ENCODE measurements at places on chromosomes 5 and 9.

DNA sequence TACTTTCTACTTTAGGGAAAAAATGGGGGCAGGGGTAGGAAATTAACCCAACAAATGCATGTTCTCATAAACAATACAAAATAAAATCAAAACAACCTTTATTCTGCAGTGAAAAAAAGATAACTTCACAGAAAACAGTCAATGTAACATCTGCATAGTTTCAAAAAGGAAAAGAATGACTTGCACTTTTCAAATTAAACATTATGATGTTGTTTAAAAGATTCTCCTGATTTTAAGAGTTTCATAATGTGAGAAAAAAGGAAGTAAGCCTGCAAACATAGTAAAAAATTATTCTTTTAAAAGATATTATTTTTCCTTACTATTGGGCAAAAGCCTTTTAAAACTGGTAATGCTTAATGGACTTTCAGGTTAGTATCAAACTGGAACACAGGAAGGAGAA, 7.6 kb downstream of the C9orf72 start:
- no peak for DNase-seq

- no peak for DNase-seq
Observed at GRCh38 chr5:15783734-15784133, 283.8 kb downstream of the FBXL7 start.

DNA sequence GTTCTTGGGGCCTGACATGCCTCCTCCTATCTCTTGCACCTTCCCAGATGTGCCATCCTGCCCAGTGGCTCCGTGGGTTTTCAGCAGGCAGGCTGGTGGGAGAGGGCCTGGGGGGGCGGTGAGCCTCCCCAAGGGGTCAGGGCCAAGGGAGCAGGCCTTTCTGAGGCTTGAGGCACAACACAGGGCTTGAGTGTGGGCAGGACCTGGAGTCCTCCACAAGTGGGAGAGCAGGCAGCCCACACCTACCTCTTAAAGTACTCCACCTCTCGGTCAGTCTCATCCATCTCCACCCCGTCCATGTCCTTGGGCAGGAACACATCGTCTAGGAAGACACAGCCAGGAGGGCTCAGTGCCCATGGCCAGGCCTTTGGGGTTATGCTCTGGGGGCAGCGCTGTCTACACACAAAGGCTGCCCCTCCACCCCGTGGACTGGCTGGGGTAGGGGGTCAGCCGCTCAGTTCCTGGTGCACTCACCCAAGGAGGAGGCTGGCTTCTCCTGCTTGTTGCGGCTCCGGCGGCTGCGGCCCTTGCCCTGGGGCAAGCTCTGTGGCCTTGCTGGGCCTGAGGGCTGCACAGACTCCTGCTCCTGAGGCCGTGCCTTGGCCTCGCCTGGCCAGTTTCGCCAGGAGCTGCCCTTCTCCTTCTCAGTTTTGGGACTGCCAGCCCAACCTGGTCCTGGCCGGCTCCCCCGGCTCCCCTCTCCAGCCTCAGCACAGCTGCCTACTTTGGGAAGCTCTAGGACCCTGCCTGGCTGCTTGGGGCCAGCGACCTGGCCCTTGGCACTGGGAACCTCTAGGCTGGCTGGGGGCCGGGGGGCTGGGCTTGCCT, 7.2 kb upstream of the DDX41 start:
- no peak for DNase-seq

GRCh38 chr5:134242146-134242545, 16.3 kb upstream of the PPP2CA start:
- peak; percentile 35 for DNase-seq

GRCh38 chr5:162762119-162762518, 675.3 kb upstream of the CCNG1 start:
- no peak for DNase-seq

- peak; percentile 71 for DNase-seq
Observed at GRCh38 chr5:171857489-171857876, 71.9 kb downstream of the SMIM23 start.

GRCh38 chr5:165349735-165350134, 1844.3 kb downstream of the MAT2B start:
- no peak for DNase-seq

GRCh38 chr5:130868186-130868840, 296.7 kb downstream of the HINT1 start:
- DNase-seq = peak; percentile 92

DNA sequence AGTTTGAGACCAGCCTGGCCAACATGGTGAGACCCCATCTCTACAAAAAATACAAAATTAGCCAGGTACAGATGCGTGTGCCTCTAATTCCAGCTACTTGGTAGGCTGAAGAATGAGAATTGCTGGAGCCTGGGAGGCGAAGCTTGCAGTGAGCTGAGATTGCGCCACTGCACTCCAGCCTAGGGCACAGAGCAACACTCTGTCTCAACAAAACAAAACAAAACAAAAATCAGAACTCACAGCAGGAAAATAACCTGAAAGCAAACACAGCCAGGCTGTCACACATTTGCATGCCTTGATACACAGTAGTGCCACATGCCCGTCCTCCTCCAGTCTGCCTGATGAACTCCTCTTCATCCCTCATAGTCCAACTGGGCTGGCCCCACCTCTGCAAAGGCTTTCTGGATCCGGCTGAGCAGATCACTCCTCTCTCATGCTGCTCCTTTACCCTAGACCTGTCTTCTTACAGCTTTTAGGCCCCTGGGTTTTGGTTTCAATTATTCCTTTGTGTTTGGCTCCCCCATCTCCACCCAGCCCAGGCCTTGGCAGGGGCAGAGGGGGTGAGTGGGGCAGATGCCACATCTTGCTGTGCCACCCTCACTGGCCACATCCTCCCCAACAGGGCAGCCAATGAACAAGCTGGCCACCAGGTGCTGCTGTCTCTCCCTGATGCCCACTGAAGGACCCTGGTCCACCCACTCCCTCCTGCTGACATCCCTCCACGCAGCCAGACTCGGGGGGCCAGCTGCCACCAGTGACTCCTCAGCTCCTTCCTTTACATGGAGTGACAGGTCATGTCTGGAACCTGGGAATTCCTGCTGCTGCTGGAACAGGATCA, 62.0 kb upstream of the GGTA1 start:
- DNase-seq = no peak

DNA sequence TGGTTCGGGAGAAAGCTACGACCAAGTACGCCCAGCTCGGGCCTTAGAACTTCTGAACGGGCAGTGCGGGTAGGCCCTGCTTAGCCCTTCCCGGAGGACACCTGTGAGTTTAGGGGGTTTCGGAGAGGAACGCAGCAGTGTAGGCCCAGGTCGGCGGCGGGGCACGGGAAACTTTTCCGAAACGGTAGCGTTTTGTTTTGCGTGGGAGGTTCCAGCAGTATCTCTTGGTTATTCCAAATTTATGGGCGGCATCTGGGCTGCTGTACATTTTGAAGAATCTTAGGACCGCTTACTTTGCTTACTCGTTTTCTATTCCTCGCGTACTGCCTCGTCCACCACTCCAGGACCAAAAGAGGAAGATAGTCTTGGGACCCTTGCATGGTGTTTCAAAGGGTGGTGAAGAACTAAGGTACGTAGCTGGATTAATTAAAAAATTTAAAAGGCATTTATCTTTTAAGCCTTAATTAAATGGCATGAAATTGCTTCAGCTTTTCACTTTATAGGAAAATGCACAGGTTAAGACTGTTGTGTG, 492 bp downstream of the TENT2 start:
- DNase-seq = no peak

GRCh38 chr5:143108498-143109128, 294.9 kb downstream of the NR3C1 start:
- DNase-seq = no peak

DNA sequence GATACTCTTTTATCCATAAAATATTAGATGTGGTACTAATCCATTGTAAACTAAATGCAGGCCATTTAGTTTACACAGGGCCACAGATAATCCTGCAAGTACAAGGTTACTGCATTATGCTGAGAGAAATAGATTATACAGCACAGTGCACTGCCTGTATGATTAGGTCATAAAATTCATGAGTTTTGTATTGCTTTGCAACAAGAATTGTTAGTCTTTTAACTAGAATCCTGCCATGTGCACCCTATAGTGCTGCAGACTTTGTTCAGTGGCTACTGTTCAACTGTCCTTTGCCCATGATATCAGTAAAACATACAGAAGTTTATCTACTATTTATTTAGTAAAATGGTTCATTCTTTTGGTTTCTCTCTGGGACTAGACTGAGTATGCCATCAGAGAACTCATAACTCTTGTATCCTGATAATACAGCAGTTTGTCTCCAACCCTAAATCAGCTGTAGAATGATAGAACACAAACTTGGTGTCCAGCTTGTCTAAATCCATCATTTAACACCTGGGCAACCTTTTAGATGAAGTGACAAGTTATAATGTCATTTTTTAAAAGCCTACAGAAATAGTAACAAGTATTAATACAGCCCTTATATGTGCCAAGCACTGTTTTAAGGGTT, 291.2 kb downstream of the TMEM167A start:
- no peak for DNase-seq

GRCh38 chr5:55636177-55636576, 75.9 kb downstream of the SLC38A9 start:
- DNase-seq = peak; percentile 7

GRCh38 chr5:153562189-153562588, 71.7 kb downstream of the GRIA1 start:
- DNase-seq = peak; percentile 69

DNA sequence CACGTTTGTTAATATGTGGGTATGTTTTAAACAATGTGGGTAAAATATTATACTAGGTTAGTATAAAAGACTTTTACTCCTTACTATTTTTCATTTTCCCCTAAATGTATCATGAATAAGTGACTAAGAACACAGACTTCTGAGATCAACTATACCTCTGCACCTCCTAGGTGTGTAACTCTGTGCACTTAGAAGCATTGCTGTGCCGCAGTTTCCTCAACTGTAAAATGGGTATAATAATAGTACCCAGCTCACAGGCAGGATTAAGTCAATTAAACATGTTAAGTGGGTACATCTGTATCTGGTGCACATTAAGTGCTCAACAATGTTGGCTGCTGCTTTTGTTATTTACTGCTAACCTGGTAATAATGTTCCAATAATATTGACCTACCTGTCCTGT, 21.6 kb upstream of the F2R start:
- DNase-seq = no peak

DNA sequence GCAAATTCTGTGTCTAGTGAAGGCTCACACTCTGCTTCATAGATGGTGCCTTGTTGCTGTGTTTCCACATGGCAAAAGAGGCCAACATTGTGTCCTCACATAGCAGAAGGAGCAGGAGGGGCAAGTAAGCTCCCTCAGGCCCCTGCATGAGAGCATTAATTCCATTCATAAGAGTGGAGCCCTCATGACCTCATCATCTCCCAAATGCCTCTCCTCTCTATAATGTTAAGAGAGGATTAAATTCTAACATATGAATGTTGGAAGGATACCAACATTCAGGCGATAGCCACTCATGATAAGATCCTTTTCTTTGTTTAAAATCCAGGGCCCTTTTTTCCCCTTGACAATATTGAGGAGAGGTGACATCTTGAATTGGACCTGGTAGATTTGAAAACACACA, 35.2 kb upstream of the PAM start:
- DNase-seq = no peak

Measured in fibroblast of skin of scalp (primary cell).